ENCODE measurements at places on chromosomes 12 and 14. TPM values are rescaled to one million over a fixed set of nuclear protein-coding genes. Genes with fewer than 3 reads are reported as not detected.

The EML1 gene
- 29.2 TPM for polyA plus RNA-seq

DNA sequence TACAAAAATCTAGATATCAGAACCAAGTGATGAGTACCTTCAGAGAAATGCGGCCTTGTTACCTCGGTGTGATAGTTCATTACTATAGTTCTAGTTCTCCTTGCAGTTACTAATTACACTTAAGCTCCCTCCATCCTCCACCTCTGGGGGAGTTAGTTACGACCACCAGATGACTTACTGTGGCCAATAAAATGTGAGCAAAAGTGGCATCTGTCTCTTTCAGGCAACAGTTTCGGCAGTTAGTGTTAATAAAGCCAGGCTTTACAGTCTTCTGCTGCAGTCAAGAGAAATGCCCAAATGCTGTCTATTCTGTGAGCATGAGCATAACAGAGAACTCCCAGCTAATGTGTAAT lies 6.0 kb downstream of the TXNDC16 start:
- no peak for DNase-seq

DNA sequence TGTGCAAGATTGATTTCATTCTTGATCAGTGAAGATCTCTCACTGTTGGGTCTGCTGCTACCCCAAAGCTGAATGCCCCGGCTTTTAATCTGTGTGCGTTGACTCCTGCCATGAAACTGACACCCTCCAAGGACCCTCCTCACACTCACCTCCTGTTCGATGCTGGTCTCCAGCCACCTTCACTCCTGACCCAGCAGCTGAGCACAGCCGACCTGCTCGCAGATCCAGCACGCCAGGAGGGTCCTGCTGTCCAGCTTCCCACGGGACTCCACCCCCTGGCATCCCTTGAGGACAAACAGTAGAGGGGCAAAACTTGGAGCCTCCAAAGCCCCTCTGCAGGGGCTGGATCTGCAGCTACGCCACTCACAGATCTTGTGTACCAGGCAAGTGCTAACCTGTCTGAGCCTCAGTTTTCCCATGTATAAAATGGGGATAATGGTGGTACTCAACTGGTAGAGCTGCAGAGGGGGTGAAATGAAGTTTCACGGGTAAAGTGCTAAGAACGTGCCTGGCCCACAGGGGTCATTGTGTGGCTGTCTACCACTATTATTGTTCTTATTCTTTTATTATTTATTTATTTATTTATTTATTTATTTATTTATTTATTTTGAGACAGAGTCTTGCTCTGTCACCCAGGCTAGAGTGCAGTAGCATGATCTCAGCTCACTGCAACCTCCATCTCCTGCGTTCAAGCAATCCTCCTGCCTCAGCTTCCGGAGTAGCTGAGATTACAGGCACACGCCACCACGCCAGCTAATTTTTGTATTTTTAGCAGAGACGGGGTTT lies 178.0 kb downstream of the PHETA1 start:
- DNase-seq: no peak

The POU6F1 gene
- 0.92 TPM for polyA plus RNA-seq

The PLXNC1 gene
- polyA plus RNA-seq: 0.12 TPM

GRCh38 chr14:95569440-95569839 lies 34.6 kb downstream of the GLRX5 start:
- no peak for DNase-seq

The KCNC2 gene
- polyA plus RNA-seq: not detected

The CRIP1 gene
- polyA plus RNA-seq: 1,023 TPM

The MYRFL gene
- polyA plus RNA-seq: 0.04 TPM

DNA sequence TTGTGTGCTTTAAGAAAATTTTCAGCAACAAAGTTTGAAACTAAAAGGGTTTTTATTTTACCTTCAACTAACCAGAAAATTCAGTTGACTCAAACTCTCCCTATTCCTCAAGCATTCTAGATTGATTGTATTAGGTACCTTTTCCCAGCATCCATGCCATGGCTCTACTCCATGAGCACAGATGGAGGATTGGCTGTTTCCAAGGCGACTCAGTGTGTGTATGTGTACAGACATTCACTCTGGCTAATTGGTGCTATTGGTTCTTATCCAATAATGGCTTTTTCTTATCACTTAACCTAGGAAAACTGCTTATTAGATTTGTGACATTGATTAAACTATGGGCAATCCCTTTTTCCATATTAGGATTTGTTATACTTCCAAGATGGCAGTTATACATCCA lies 202.6 kb downstream of the ANO6 start:
- DNase-seq: no peak

DNA sequence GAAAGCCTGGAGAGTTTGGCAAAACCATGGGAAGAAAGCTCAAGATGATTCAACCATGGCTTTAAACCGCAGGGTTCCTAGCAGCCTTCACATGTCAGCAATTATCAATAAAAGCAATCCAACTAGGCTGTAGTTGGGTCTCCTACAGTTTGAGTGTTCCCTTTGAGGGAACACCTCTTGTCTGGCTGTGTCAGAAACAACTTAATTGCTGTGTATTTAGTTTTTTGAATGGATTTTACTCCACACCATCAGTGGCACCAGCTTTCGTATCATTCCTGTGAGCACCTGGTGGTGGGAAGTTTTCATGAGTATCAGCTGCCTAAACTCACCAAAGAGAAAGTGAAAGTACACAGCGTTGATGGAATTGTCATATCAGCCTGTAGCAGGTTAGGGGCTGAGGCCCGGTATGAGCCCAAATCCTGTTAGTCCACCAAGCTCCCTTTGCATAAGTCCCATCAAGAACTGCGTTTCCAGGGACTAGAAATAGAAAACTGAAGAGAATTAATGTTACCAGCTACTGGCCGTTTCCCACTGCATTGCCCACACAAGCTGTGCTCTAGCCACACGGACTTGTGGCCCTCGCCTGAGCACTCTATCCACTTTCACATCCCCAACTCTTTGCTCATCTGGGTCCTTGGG lies 10.9 kb upstream of the IL26 start:
- DNase-seq: peak; percentile 28

DNA sequence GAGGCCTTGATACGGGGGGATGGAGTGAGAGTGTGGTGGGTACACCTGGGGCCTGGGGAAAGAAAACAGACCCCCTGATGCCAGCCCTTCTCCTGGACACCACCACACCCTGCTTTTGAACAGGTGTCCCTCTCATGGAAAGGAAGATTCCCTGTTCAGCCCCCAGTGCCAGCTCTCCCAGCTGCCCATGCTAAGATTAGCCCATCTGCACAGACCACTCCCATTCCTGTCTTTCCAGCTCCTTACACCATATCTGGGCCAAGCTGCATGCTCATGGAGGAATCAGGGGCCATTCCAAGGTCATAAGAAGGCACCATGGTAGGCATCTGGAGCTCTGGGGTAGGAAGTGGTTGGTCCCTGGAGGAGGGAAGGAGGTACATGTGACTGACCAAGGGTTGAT lies 9.6 kb downstream of the NAB2 start:
- DNase-seq: no peak

The BICDL1 gene
- 3.5 TPM for polyA plus RNA-seq

DNA sequence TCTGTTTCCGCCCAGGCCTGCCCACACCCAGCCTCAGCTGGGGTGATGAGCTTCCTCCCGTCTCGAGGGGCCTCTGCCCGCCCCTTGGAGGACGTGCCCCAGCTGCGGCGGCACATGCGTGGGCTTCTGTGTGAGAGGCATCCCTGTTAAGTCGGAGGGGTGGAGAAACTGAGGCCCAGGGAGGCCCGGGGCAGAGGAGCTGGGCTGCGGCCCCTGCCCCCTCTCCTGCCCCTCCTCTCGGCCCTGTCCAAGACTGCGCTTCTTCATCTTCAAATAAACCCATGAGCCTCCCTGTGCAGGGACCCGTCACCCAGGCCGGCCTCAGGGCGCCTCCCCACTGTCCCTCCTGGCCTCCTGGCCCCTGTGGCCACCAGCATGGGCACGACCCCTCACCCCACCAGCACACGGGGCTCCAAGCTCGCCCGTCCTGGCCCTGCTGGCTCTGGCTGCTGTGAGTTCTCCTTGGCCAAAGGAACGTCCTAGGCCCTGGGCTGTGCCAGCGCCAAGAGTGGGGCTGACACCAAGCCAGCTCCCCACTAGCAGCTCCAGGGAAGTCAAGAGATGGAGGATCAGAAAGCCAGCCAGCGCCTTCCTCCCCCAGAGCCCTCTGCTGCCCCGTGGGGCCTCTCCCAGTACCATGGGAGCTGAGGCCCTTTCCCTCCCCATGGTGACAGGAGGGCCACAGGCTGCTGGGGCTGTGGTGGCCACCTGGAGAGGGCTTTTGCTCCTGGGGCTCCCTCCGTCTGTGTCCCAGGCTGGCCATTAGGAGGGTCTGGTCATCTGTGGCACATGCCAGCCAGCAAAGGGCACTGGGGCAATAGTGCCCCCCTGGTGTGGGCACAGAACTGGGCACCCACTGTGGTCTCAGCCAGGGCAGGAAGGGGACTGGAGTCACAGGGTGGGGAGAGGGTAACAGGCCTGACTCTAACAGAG lies 180.4 kb downstream of the KIF26A start:
- no peak for DNase-seq

The MYO1A gene
- polyA plus RNA-seq: 0.67 TPM

DNA sequence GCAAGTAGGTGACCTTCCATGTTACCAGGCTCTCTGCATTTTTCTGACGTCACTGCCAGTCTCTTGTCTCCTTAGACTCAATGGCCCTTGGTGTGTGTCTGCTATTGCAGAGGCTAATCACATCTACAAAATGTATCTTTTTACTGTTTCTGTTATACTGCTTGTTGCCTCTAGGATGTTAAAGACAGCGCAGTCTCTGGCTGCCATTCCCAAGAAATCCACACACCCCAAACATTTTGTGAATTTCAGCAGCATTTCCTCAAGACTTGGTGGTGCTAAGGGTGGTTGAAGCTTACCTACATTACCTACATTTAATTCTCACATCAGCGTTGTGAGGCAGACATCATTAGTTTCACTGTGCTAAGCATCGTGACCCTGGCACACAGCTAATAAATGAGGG lies 87.2 kb downstream of the C12orf75 start:
- DNase-seq: no peak

DNA sequence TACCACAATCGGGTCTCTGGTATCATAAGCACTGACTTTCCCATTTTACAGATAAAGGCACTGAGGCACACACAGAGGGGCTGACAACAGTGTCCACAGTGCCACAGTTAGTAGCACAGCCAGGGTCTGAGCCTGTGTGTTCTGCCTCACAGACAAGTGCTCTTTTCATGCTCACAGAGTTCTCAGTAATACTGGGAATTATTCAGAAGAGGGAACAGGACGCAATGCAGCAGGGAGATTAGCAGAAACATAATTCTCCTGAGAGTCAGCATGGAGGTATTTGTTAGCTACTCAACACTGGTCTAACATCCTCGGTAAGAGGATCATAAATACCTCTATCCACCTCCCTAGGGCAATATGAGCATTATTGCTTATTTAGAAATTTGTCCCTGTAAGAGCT lies 219.3 kb upstream of the EEA1 start:
- DNase-seq: no peak

DNA sequence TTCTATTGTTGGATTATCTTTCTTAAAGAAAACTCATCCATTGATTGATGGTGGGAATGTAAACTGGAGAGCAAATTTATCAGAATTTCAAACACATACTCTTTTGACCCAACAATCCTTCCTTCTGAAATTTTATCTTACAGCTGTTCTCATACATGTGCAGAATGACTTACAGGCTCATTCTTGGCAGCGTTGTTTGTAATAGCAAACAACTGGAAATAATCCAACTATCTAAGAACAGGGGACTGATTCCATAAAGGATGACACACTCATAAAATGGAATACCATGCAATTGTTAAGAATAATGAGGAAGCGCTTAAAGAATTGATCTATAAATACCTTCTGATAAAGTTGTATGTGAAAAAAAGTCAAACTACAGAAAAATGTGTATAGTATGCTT lies 24.0 kb downstream of the RHOJ start:
- no peak for DNase-seq

- no peak for DNase-seq
Measured at GRCh38 chr12:10165421-10165820, 6.5 kb downstream of the OLR1 start.

- DNase-seq: no peak
Measured at GRCh38 chr14:68666236-68666635, 126.6 kb downstream of the ZFP36L1 start.

GRCh38 chr14:105507247-105507646 lies 16.2 kb downstream of the TEDC1 start:
- no peak for DNase-seq
